ENCODE measurements at places on chromosomes 7 and 10. TPM values are rescaled to one million over a fixed set of nuclear protein-coding genes. Genes with fewer than 3 reads are reported as not detected.

MNX1 gene
- not detected for total RNA-seq

DNA sequence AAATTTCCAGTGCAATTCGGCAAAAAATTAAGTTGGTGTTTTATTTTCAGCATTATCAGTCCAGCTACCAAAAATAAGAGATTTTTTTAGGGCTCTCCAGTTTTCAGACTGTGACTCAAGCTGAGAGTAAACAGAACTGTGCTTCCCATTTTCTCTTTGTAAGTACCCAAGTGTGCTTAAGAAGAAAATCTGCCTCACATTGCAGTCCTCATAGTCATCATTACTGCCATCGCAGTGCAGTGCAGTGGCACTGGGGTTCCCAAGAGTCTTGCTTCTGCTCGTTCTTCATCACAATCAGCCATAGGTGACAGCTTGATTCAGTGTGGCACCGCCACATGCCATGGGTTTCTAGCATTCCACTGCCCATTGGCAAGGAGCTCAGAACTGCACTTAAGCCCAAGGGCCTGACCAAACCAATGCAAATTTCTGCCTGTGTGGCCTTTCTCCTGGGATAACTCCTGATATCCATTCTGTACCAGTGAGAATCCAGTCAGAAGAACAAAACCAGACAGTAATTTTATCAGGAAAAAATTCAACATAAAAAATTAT is 25.6 kb upstream of the ERCC6 start:
- H3K4me3 ChIP-seq, result no peak overlapping the region
- H3K36me3 ChIP-seq, result no peaks in the 10 kb centered on the region
- H3K27ac ChIP-seq, result no peak overlapping the region
- H3K27me3 ChIP-seq, result peaks cover 4% of the 10 kb centered on the region
- H3K4me1 ChIP-seq, result peaks cover 14% of the 10 kb centered on the region

DNA sequence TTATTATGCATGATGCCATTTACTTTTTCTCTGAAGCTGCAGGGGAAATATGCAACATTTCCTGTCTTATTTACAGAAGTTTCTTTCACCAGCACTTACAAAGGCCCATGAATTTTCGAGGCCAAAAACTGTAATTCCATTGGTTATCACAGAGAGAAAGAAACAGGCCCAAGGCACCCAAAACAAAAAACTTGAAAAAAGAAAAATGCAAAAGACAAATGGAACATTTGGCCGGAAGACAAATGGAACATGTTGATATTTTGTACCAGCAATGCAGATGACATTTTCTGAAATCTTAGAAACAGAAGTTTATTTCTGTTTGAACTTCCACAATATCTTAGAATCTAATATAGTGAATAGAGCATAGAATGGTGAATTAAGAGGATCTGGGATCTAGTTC is 56.3 kb upstream of the PNLIP start:
- no peak overlapping the region for H3K27ac ChIP-seq
- no peaks in the 10 kb centered on the region for H3K36me3 ChIP-seq
- no peak for DNase-seq
- no peaks in the 10 kb centered on the region for H3K4me1 ChIP-seq

GRCh38 chr10:23337616-23338015 is 7.0 kb downstream of the C10orf67 start:
- no peak overlapping the region for H3K4me3 ChIP-seq
- H3K4me1 ChIP-seq, result no peaks in the 10 kb centered on the region
- H3K27ac ChIP-seq, result no peak overlapping the region
- H3K27me3 ChIP-seq, result peaks cover 2% of the 10 kb centered on the region
- no peak for DNase-seq

- H3K4me1 ChIP-seq, result no peaks in the 10 kb centered on the region
- DNase-seq, result no peak
- H3K36me3 ChIP-seq, result no peaks in the 10 kb centered on the region
- no peak overlapping the region for H3K4me3 ChIP-seq
- H3K27ac ChIP-seq, result no peak overlapping the region
- H3K27me3 ChIP-seq, result no peaks in the 10 kb centered on the region
Measured at GRCh38 chr7:110548372-110548771, 542.6 kb upstream of the LRRN3 start.

DNA sequence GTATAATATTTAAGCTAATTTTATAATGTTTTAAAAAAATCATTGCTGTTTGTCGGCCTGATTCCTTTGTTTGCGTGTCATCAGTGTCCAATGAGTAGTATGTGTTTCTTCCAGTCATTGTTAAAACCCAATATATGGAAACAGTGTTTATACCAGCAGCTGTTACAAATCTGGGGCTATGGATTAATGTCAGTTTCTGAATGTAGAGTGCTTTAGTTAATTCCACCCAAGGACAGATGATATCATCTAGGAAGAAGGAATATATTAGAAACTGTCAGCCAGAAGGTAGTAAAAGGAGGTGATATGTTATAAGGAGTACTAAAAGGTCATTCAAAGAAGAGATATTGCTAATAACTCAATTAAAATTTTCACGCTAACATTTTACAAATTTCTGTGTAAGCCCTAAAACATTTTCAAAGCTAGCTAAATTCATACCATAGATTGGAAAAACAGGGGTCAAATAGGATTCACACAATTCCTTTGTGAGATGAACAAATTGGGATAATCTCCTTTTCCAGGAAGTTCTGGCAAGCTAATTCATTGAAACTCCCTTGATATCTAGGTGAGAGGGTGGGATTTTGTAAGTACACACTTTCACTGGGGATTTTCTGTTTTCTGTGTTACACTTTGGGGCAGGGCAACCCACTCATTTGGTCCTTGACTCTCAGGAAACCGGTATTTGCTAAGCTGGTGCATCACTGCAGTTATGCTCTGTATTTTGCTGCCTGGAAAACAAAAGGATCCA is 448.8 kb downstream of the LRMDA start:
- no peaks in the 10 kb centered on the region for H3K27me3 ChIP-seq
- H3K36me3 ChIP-seq, result no peaks in the 10 kb centered on the region
- DNase-seq, result no peak
- no peaks in the 10 kb centered on the region for H3K4me1 ChIP-seq

Measured in natural killer cell (primary cell).